ENCODE measurements at places on chromosomes 4 and X.

- no peak for DNase-seq
These were observed 9.1 kb downstream of the CHRDL1 start for GRCh38 chrX:110786486-110786885.

GRCh38 chrX:1686642-1687041 lies 71.8 kb downstream of the ASMT start:
- no peak for DNase-seq

DNA sequence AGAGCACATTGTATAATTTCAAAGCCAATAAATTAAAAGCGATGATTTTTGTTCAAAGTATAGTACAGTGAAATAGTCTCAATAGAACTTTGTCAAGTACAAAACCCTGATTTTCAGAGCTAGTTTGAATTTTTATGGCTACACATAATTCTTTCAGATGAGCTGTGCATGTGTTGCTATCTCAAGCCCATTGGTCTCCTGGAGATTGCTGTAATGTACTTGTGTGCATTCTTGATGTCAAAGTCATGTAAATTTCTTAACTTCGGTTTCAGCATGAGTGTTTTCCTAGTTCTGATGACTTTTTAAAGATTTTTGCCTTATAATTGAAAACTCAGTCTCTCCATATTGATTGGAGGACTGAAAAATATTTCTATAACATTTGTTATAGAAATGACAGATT lies 200.8 kb downstream of the CEP135 start:
- DNase-seq: no peak

DNA sequence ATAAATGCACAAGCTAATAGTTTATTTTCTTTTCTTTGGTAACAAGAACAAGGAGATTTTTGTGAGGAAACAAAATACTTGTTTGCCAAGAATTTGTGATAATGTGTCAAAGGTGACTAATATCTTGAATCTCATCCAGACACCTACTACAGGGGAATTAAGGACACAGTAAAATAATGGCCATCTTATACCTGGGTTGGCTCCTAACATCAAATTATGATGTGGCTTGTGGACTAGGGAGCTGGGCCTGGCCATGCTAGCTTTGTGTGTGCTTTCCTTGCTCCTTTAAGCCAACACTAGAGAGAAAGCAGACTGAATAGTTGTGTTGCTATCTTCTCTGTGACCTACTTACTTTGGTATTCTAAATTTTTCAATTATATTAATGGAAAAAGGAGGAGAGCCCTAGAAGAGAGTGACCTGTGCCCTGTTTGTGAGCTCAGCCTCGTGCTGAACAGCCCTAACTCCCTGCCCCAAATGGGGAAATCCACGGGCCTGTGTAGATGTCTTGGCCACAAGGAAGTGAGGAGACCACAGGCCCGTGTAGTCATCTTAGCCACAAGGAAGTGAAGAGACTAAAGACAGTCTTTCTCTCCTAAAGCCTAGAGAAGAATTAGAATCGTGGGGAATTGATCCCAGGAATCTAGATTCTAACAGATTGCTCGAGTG lies 23.3 kb downstream of the ARHGAP24 start:
- DNase-seq: no peak

- DNase-seq: no peak
These were observed 247.9 kb upstream of the AR start for GRCh38 chrX:67295924-67296323.

DNA sequence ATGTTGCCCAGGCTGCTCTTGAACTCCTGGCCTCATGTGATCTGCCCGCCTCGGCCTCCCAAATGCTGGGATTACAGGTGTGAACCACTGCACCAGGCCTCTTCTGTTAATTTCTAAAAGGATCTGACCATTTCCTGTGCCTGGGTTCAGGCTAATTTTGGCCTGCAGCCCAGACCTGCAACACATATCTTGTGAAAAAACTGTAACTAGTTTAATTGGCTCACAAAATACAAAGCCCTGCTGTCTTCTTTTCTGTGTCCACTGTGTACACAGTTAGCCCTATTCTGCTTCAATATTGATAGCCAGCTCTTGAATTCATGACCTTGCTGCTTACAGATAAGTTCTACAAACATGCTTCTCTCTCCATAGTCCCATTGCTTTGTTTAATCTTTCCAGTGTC lies 753.5 kb downstream of the PDHA2 start:
- DNase-seq: no peak

DNA sequence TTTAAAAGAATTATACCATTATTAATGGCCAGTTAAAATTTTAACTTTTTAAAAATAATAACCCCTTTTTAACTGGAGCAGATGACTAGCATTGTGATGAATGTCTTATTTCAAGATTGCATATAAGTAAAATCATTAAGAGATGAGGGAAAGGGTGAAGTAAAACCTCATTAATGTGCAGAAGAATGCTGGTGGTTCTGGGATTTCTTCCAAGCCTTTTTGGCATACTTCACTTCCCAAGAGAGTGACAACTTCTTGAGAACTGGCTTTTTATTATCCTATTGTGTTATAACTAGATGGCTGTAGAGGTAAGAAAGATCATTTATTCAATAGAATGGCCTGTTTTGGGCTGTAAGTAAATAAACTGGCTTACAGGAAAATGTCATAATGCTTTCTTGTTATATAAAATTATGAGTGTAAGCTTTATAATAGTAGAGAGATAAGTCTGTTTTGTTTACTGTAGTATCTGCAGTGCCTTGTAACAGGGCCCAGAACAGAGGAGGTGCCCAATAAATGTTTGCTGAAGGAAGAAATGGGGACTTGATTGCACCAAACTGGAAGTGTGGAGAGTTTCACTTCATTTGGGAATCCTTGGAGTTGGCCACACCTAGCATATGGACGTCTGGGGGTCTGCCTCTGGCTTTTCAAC lies 242.9 kb upstream of the PITX2 start:
- DNase-seq: no peak
